Skeletal muscle cell (primary cell): ENCODE measurements at places on chromosomes 5 and 9.

DNA sequence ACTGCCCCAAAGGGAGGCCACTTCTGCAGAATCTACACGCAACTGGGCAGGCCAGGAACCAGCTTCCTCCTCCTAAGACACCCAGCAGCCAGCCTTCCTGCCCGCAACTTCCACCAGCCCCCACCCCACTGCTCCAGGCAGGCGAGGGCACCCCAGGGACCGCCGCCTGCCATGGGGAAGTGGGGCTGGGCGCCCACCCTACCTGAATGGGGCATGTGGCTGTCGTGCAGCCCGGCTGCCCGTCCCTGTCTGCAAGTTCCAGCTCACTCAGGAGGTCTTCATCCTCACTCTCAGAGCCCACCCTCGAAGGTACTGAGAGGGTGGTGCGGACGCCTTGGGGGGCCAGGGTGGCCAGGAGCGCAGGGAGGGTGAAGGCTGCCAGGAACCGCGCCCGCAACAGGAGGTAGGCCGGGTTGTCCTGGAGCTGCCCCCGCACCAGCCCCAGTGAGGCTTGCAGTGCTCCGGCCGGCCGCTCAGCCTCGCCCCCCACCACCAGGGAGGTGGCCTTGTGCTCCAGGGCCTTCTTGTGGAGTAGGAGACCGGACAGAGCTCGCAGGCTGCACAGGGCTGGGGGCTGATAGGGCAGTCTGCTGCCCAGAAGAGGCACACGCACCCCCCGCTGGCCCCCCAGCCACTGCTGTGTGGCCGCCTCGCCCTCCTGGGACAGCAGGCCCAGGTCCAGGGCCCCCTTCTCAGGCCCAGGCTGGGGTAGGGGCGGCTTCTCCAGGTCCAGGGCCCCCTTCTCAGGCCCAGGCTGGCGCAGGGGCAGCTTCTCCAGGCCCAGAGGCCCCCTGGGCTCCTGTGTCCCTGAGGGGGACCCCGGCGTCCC, 4.1 kb upstream of the CARD9 start:
- DNase-seq: no peak

DNA sequence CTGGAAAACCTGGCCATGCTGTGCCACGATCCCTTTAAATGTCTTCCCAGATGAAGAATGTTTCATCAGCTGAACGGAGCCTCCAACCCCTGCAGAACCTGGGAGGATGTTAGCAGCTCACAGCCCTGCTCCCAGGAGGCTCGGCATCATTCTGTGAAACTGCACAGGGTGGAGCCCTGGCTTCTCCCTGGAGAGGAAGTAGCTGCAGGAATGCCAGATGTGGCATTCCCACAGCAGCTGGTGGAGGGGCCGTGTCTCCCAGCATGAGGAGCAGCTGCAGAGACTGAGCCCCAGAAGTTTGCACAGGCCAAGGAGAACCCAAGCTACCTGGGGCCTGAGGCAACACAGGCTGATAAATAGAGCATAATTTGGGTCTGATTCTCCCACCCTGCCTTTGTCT, 165.8 kb upstream of the MAP3K1 start:
- no peak for DNase-seq

- DNase-seq: no peak
Measured at GRCh38 chr5:40385544-40385943, 294.2 kb upstream of the PTGER4 start.

DNA sequence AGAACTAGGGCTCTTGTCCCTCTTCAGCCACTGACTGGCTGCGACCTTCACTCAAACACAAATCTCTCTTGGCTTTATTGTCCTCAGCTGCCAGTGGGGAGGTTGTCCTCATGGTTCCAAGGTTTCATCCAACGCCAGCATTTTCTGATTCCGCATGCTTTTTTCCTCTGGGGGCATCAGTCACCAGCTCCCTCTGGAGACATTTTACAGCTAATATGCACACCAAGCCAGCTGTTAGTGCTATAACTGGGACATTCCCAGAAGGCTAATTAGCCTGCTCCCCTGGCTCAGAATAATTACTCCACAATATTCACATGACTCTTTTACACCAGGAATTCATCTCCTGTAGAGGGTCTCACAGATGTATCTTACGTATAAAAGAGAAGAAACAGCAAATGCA, 193.6 kb upstream of the ANKRD55 start:
- no peak for DNase-seq

DNA sequence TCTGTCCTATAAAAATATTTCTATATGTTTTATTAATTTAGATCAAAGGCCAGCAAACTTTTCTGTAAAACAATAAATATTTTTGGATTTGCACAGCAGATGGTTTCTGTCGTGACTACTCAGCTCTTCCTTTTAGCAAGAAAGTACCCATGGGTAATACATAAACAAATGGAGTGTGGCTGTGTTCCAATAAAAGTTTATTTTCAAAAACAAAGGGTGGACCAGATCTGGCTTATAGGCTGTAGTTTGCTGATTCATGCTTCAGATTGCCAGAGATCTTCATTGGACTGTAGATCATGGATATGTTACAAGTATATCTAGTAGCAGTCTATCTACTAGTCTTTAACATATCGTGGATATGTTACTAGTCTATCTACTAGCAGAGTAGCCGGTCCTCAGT, 590.5 kb downstream of the CSNK1G3 start:
- peak; percentile 58 for DNase-seq
